ENCODE measurements at places on chromosomes 7 and 10.

DNA sequence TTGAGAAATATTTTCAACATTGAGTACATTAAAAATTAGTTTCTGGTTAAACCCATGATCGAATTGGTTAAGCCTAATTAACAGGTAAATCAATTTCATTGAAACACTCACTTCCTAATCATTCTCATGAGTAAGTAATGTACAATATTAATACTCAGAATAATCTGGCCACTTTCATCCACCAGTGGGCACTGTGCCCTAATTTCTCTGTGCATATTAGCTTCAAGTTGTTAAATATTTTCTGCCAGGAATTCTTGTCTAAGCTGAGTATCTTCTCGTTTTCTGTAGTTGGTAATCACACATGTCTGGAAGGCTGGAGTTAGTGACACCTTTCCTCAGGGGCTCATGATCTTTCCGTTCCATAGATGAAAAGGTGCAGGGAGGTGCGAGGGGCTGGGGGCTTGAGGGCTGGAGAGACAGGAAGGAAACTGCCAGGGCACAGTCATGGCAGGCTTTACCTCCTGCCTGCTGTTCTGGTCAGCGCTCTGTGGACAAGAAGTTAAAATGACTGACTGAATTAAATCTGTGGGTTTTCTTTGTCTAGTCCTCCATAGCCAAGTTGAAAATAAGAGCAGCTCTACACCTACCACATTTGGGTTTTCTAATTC lies 71.9 kb downstream of the WIPF3 start:
- DNase-seq = no peak

DNA sequence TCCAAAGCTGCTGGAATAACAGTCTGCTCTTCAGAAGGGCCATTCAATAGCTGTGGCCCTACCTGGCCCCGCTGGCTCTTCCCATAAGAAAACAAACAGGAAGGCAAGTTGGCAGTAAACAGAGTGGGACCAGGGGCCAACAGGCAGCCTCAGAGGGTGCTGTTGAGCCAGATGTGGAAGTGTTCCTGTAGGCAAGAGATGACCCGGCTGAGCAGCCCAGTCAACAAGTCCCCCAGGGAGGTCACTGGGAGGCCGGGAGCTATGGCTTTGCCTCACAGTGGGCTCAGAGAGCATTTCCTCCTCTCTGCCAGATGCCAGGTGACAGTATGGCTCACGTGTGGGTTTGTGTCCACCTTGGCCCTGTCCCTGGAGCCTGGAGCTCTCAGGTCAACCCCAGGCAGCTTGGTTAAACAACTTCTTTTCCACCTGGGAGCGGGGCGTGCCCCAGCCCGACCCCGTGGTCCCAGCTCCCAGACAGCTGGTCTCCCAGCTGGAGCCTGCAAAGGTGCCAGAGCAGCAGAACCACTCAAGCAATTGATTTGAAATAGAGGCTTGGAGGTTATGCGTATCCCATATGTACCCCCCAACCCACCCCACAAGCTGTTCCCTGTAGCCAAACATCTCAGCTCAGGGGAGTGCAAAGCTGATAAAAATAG lies 33.8 kb upstream of the LOXL4 start:
- DNase-seq = peak; percentile 59

DNA sequence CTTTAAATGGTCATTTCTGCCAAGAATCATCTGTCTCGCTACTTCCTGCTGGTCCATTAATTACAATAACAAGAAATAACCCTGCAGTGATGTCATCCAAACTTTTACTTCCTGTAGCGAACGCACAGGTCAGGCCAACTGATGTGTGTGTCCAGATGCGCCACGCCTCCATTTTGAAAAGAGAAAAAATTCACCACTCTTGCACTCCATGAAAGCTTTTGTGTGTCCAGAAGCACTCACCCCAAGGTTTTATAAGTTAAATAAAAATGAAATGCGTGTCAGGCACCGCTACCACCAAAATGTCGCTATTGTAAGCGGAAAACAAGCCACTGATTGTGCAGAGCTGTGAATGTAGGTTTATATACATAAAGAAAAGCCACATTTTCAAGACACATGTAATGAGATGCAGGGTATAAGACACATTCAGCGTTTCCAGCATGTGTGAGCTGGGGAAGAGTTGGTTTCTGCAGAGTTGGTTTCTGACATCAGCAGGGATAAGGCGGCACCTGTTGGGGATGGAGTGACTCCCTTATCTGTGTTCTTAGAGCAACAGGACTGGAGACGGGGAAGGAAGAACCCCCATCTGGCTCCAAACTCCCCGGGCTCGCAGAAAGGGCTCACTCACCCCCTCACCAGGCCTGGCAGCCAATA lies 83.3 kb downstream of the CTBP2 start:
- DNase-seq = no peak

DNA sequence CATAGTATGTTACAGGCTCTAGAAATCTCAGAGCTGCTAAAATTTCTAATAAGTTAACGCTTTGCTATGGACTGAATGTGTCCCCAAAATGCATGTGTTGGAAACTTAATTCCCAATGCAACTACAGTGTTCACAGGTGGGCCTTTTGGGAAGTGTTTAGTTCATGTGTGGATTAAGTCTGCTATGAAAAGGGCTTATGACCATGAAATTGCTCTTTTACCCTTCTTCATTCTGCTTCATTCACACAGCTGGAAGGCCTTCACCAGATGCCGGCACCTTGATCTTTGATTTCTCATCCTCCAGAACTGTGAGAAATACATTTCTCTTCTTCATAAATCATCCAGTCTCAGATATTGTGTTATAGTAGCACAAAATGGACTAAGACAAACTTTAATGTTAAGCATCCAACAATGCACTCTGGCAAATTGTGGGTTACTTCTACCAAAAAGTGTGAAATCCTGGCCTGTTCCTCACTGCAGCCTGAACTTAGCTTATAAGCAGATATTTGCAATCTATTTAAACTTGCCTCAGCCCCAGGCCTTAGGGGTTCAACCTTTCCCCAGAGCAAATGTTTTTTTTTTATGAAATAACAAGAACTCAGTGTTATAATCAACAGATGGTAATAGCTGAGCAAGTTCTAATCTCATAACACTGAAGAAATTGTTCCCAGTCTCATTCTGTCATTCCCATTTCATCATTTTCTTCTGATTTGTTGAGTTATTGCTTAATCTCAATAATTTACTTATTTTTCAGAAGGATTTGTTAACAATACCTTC lies 523.6 kb downstream of the KIF20B start:
- DNase-seq = no peak

DNA sequence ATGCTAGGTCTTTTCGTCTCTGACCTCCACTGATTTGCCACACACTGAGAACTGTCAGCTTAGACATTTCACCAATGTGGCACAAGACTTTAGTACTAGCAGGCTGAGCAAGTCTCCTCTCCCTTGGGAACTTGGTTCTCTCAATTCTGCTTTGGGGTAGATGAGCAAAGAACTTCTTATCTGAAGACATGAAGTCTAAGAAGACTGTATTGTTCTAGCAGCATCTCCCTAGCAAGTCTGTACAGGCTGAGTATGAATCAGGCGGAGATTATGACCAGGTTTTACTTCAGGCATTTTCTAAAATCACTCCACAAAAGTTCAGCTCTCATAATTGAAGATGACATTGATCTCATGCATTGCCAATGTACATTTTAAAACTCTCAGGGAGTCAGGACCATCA lies 23.8 kb upstream of the STN1 start:
- DNase-seq = no peak

GRCh38 chr10:51687296-51687695 lies 12.1 kb downstream of the CSTF2T start:
- no peak for DNase-seq

DNA sequence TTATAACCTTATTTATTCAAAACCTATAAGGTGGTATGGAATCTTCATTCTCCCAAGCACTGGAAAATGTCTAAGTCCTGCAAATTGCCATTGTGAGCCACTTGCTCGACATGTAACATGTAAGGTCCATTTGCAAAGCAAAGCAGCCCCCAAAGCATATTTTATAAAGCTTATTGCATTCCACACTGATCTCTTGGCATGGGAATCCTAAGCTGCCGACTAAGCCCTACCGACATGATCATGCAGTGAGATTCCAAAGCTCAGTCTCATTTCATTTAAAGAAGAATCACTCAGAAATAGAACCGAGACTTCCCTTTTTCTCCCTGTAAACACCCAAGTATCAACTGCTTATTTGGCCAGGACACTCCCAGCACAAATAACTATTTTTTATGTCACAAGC lies 333.4 kb upstream of the MYO3A start:
- no peak for DNase-seq

DNA sequence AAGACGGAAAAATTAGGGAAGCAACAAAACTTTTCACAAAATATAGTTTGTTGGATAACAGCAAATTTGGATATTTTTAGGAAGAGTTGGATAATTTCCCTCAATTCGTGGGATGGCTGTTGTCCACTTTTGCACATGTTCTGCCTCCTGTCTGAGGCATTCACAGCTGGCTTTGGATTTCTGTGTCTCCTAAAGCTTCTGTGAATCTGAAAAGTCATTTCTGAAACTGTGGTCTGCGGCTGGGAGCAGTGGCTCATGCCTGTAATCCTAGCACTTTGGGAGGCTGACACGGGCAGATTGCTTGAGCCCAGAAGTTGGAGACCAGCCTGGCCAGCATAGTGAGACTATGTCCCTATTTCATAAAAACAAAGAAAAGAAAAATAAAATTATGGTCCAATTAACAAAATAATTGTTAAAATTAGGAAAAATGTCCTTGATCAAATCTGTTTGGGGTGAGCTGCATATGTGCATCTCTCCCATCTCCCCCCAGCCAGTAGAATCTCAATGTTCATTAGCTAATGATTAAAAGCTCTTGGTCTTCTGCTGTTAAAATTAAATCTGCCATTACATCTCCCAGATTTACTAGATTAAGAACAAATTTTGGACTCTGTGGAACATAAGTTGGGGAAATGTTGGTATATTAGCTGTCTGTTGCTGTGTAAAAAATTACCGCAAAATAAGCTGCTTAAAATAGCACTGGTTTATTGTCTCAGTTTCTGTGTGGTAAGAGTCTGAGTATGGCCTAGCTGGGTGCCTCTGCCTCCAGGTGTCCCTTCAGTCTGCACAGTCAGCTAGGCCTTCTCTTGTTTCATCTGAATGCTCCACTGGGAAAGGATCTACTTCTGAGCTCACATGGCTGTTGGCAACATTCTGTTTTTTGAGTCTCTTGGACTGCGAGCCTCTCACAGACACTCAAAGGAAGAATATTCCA lies 332.0 kb upstream of the FZD1 start:
- no peak for DNase-seq

- DNase-seq = peak; percentile 56
Measured at GRCh38 chr10:24415455-24416125, 206.7 kb downstream of the KIAA1217 start.

- no peak for DNase-seq
Measured at GRCh38 chr7:137961200-137962177, 40.4 kb downstream of the CREB3L2 start.

DNA sequence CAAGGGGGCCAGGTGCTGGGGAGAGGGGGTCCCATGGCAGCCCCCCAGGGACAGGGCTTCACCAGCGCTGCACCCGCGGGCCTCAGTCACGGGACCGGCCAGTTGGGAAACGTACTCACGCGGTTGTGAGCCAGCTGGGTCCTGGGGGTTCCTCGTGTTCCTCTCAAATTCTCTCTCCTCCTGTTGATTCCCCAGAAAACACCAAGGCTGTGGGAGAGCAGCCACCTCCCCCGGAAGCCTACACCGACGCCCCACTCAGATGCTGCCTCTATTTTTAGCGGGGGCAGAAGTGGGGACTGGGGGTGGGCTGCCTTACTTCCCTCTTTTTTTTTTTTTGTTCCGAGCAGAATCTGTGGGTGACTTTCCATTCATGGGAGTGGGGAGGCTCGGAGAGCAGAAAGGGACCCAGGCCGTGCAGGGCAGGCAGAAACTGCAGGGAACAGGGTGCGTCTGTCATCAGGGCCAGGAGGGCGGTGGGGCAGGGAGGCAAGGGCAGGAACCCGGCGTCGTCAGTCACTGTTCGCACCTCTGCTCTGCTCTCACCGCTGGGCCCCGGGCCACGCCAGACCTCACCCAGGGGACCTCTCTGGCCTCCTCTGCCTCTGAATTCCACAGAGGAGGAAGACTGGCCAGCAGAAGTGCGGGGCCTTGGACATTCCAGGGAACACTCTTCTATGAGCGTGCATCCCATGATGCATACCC lies 63.1 kb downstream of the CARD11 start:
- DNase-seq = no peak

- no peak for DNase-seq
Measured at GRCh38 chr7:8200316-8200715, 61.7 kb downstream of the ICA1 start.

DNA sequence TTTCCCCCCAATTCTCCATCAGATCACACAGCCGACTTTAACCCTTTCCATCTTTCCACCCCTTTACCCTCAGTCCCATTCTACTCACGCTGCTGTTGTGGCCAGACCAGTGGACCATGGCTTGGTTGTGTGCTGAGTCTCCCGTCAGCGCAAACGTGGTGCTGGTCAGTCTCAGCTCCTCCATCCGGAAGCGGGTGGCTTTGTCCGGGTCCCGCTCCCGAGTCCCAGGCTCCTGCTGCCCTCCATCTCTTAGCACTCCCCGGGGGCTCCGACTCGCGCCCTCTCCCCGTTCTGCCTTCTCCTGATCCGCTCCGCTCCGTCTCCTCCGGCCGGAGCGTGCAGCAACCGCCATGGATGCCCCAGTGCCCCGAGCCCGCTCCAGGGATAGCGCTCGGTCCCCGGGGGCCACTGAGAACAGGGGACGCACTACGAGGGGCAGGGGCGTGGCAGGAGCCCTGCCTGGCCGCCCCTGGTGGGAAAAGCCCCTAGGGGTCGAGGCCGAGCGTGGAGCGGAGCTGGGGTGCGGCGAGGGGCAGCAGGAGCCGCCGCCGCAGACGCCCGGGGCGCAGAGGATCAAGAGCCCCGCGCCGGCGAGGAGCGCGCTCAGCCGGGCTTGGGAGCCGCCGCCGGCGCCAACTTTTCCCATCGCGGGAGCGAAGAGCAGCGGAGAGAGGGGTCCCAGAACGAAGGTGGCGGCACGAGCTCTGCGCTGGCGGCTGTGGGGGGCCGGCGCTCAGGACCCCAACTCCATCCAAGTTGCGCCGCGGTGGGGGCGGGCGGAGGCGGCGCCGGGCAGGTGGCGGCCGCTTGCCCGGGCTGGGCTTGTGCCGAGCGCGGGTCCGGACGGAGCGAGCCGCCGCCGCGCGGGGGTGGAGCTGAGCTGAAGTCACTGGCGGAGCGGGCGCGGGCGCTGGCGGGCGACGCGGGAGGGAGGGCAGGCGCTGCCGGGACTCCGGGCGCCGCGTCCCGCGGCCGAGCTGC lies at the start of gene SORCS1:
SORCS1 (minus strand) TSS at position 826 of the 981 bp plus-strand sequence.
- peak; percentile 86 for DNase-seq

DNA sequence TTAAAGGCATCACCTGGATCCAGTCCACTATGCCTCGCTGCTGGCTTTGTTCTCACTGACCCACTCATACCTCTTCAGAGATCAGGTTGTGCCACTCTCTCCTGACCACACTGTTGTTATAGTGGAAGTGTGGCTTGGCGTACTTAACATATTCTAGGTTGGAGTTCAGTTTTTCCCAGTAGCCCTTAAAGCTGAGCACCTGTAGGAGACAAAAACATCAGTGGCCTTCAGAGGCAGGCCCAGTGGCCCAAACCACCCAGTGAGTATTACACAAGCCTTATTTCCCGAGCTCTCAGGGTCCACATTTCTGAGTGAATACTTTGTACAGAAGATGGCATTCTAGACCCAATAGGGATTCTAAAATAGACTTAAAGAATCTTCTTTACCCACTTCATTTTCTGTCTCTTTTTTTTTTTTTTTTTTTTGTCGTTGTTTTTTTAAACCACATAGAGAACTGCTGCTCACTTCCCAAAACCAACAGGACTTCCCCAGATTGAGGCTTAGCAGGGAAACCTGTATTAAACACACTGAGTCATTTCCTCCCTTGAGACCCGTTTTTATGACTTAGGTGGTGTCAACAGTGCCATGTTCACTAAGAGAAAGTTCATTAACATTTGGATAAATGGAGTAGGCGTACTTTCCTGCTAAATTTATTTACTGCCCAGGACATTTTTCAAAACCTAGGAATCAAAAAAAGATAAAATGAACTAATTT lies 85.8 kb downstream of the GSAP start:
- no peak for DNase-seq

Data from endodermal cell (in vitro differentiated cells).